Activated T-helper 9 cell treated with anti-CD3 and anti-CD28 coated beads, Interleukin-2, amount 50 U/mL, for 16 hours (primary cell): ENCODE measurements at places on chromosomes 6 and 20.

DNA sequence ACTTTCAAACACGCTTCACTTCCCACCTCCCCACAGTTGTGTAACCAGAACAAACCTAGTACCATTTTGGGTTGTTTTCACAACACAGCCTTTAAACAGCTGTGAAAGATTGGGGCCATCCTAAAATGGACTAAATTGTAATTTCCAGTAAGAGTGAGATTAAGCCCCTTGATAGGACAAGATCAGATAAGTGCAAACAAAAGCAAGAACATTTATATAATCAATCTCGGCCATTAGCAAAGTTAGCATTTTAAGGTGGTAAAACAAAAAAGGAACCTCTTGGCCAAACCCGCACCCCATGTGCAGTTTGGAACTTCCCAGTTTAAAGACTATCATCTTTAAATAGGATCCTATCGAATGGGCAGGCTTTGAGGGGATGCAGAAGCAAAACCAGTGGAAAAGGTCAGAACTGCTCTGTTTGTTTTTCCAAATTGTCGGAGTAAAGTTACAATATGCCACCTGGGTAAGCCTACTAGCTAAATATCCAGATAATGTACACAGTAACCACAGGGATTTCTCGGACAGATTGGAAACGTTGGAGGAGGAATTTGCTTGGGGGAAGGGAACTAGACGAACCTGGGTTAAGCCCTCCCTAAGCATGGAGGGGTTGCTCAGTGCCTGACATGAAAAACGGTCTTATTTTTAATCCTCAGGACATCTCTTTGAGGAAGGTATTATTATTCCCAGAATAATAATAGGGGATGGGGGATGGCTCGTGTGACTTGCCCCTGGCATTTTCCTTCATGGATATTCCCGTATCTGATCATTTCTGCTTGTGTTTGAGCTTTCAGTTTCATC lies 159.8 kb upstream of the SALL4 start:
- no peak for DNase-seq

DNA sequence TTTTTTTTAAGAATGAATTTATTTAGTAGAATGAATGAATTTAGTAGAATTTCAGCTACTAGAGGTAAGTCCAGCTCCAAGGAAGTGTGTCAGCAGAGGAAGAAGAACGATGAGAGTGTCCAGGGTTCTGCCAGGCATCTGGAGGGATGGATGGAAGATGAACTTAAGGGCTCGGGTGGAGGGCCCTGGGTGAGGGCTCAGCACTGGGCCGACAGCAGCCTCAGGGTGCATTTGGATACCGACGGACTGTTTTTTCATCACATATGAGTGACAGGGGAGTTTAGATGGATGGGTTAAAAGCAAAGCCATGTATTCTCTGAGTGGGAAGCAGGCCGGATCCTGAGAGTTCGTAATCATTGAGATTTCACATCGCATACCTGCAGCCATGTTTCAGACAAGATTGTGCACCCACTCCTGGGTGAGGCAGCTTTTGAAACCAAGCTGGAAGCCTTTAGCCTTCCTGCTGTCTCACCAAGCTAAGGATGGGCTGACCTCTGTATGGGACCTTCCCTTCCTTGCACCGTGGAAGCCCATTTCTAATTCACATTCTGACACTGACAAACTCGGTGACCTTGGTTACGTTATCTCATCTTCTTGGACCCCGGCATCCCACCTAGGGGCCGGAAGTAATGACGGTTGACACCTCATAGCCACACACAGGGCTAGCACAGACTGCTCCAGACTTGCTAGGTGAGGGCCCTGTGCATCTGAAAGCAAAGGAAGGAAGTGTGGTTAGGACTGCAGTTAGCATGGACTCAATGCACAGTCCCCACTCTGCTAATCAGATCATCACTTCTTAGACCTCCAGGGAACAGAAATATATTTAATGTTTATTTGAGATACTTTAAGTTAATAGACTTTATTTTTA lies 228.5 kb downstream of the SLC24A3 start:
- DNase-seq = no peak

DNA sequence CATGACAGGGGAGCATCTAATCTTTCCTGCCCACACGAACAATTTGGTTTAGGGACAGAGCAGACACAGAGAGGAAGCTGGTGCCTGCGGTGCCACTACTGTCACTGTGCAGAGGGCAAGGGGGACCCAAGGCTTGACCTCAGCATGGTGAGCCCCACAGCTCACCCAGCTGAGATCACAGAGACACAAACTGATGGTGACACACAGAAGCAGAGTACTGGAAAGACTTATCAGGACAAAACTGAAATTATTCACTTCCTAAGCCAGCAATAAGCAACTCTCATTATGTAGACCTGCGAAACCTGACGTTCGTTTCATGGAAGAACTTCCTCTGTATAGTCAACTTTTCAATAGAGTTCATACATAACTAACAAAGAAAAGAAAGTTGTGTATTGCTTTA lies 86.1 kb downstream of the HUS1B start:
- DNase-seq = no peak

DNA sequence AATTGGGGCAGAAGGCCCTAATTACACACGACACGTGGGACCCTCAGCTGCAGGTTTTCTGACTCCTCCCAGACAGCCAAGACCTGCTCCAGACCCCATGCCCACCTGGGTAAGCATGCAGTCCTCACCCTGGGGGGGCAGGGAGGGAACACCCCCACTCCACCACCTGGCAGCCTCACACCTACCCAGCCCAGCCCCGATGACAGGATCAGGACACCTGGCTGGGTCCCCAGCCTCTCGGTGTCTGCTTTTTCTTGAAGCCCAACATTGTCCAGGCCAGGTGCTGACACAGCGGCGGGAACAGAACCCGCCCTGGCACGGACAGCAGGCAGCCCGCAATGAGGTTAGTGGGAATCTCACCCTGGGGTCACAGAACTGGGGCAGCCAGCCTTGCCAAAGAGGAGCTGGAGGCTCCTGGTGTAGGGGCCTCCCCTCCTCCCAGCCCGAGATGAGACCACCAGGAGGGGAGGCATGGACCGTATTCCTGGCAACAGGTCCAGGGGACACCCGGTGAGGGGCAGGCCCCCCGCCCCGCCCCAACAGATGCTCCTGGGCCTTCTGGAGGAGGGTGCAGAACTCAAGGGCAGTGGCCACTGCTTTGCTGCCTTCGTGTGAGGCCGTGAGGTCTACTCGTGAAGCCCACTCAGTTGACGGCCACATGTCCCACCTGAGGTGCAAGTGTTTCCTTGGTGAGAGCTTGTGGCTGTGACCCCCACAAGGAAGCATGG lies 103.8 kb downstream of the DLL1 start:
- no peak for DNase-seq

DNA sequence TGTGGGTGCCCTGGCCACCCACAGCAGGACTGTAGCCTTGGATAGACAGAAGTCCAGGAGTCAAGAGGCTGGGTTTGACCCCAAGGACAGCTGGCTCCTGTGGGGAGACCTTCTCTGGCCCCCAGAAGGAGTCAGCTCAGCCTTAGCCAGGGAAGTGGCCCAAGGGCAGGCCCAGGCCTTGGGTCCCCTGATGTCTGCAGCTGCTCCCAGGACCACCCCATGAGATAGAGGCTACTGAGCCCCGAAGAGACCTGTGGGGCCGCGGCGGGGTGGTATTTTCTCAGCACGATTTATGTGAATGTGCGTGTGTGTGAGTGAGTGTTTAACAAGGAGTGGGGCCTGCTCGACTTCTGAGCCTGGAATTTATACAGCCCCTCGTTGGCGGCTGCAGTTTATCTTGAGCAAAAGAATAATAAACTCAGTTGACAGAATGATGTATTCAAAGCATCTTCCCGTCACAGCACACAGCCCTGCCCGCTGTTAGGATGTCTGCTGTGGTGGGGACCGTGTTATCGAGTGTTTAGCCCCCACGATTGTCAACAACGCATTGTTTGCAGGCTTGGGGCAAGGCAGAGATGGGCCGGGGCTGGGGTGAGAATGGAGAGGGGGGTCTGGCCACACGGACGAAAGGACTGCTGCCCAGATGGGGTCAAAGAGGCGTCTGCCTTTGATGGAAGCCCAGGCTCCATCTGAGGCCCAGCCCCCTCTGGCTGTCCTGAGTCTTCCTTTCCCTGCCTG lies 163.3 kb downstream of the VEGFA start:
- DNase-seq = no peak

DNA sequence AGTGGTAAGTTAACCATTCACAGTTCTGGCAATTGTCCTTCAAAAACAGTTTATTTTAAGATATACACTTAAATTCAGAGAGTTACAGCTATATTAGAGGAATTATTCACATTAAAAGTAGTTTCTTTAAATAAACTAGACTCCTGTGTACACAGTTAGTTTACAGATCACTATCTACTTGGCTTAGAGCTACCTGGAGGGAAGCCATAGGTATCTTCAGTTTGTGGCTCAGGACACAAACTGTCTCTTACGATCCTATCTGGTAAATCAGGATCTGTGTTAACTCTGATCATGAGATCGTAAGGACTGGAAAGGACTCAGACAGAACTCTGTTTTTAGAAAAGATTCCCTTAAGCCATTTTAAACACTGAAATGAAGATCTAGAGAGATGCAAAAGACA lies 160.9 kb downstream of the REV3L start:
- DNase-seq = no peak

- no peak for DNase-seq
Observed at GRCh38 chr6:153145591-153145990, 14.5 kb upstream of the RGS17 start.

DNA sequence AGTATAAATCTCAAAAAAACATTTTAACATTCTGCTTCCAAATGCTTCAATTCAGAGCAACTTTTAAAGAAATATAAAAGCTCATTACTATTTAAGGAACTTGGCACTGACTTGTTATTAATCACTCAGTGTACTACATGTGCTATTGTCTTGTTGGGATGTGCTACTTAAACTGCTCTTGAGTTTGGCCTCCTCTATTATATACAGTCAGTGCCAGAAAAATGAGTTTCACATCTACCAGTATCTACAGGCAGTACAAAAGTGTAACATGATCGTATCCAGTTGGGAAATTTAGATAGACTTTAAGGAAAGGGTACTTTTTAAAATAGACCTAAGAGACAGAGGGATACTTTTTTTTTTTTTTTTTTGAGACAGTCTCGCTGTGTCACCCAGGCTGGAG lies 627.3 kb upstream of the SLC35B3 start:
- no peak for DNase-seq
